ENCODE measurements at places on chromosomes 2 and 18. TPM values are rescaled to one million over a fixed set of nuclear protein-coding genes. Genes with fewer than 3 reads are reported as not detected.

DNA sequence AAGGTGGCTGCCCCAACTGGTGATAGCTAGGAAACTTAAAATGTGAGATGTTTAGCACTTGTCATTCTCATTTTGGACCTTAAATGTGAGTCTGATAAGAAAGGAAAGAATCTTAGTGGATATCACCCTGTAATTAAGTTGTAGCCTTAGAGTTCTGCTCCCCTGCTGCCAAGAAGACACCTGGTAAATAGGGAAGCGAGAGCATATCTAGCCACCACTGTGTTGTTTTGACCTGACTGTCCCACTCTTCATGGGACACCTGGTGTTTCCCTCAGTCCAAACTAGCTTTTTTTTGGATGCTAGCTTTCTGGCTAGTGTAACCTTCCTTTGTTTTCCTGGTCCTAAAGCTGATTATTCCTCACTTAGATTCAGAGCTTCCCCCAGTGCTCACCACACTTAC is 357.6 kb downstream of the RAD51AP2 start:
- DNase-seq, result no peak
- no peaks in the 10 kb centered on the region for H3K4me1 ChIP-seq
- no peak overlapping the region for H3K27ac ChIP-seq
- H3K4me3 ChIP-seq, result no peak overlapping the region
- no peaks in the 10 kb centered on the region for H3K27me3 ChIP-seq
- no peaks in the 10 kb centered on the region for H3K36me3 ChIP-seq

DNA sequence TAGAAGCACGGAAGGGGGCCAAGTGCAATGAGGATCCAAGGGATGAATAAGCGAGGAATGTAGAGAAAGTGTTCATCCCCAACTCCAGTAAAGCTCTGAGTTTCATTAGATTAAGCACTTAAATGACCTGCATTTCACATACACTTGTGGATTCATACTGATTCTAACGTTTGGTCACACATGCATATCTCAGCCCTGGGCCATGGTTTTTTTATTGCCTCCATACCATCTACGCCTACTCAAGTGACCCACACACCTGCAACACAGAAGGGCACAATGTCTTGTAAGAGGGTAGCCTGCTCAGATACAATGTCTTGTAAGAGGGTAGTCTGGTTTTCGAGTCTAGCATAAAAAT is 566 bp upstream of the MRPS5 start:
- peaks cover 7% of the 10 kb centered on the region for H3K36me3 ChIP-seq
- H3K27ac ChIP-seq, result no peak overlapping the region
- no peaks in the 10 kb centered on the region for H3K27me3 ChIP-seq
- no peak for DNase-seq

The ADAM17 gene
- 20.0 TPM for total RNA-seq

- peaks cover 2% of the 10 kb centered on the region for H3K4me1 ChIP-seq
- no peaks in the 10 kb centered on the region for H3K27me3 ChIP-seq
- H3K27ac ChIP-seq, result no peak overlapping the region
Observed at GRCh38 chr2:215573496-215573895, 137.6 kb upstream of the FN1 start.

DNA sequence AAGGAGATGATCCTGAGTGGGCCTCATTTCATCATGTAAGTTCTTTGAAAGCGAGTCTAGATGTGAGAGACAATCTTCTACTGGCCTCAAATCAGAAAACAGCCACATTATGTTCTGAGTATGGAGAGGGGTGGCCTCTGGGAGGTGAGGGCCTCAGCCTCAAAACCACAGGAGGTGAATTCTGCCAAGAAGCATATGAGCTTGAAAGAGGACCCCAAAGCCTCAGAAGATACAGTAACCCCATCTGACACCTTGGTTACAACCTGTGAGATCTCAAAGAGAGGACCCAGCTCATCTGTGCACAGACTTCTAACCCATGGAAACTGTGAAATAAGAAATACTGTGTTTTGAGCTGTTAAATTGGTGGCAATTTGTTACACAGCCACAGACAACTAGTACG is 200.1 kb downstream of the ARHGAP15 start:
- H3K36me3 ChIP-seq, result no peaks in the 10 kb centered on the region
- no peak for DNase-seq
- H3K4me3 ChIP-seq, result no peak overlapping the region

The FBXO36 gene
- 2.8 TPM for total RNA-seq

- no peak for DNase-seq
- no peak overlapping the region for H3K27ac ChIP-seq
- no peaks in the 10 kb centered on the region for H3K36me3 ChIP-seq
- H3K4me3 ChIP-seq, result no peak overlapping the region
- peaks cover 12% of the 10 kb centered on the region for H3K4me1 ChIP-seq
Observed at GRCh38 chr2:109648041-109648527, 33.9 kb downstream of the SOWAHC start.

- H3K4me1 ChIP-seq, result peaks cover 3% of the 10 kb centered on the region
- DNase-seq, result peak; percentile 28
- no peaks in the 10 kb centered on the region for H3K27me3 ChIP-seq
- H3K36me3 ChIP-seq, result peaks cover 13% of the 10 kb centered on the region
- H3K4me3 ChIP-seq, result no peak overlapping the region
Observed at GRCh38 chr2:8821276-8822217, 15.9 kb downstream of the KIDINS220 start.

DNA sequence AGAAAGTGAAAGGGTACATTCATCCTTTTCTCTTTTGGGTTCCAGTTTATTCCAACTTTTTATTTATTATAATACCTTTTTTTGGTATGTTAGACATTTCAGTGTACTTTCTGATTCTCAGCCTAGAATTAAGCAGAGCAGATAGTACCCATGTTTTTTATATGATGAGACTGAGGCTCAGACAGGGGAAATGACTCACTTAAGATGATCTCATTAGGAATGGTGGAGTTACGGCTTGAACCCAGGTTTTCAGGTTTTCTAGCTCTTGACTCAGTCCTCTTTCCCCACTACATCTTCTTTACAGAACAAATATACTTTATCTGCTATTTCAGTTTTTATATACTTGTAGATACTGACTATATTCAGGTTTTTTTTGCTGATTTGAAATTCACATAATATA is 51.7 kb upstream of the OTX1 start:
- H3K4me3 ChIP-seq, result no peak overlapping the region
- no peak overlapping the region for H3K27ac ChIP-seq
- peaks cover 7% of the 10 kb centered on the region for H3K36me3 ChIP-seq
- no peak for DNase-seq
- no peaks in the 10 kb centered on the region for H3K27me3 ChIP-seq

- no peak overlapping the region for H3K4me3 ChIP-seq
- H3K27ac ChIP-seq, result no peak overlapping the region
- no peaks in the 10 kb centered on the region for H3K27me3 ChIP-seq
- peaks cover 2% of the 10 kb centered on the region for H3K4me1 ChIP-seq
Observed at GRCh38 chr18:58525928-58526424, 102.9 kb downstream of the ALPK2 start.

DNA sequence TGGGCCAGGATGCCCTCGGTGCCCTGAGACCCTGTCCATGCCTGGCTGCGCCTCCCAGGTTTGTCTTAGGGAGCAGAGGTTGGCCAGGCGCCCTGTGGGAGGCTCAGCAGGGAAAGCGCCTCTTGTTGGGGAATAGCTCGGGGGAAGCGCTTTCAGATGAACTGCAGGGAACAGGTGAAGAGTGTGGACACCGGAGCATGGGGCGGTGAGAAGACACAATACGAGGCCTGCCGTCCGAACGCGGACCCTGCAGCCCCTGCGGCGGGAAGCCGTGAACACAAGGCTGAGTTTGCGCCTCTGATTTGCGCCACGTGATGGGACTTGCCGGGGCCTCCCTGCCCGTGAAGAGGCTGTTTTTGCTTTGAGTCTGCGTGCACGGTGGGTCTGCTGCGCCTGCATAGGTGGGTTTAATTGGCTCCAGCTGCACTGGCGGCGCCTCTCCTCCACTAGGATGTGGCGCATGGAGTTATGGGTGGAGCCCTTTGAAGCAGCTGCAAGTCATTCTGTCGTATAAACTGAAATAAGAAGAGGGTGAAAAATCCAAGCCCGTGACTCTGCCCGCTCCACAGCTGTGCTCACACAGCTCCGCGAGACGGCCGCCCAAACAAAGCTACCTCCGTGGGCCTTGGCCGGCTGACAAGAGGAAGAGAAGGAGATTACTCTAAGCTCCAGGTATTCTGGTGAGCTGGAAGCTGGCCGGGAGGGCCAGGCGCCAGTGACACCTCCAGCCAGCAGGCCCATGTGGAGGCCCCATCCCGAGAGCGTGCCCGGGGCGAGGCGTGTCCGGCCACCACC is 103.5 kb upstream of the CTDP1 start:
- peaks cover 59% of the 10 kb centered on the region for H3K4me1 ChIP-seq
- peak overlapping the region; percentile 36 for H3K27ac ChIP-seq
- no peaks in the 10 kb centered on the region for H3K36me3 ChIP-seq
- no peak overlapping the region for H3K4me3 ChIP-seq

- DNase-seq, result no peak
- H3K4me3 ChIP-seq, result no peak overlapping the region
- H3K27ac ChIP-seq, result no peak overlapping the region
- no peaks in the 10 kb centered on the region for H3K4me1 ChIP-seq
- H3K27me3 ChIP-seq, result no peaks in the 10 kb centered on the region
- no peaks in the 10 kb centered on the region for H3K36me3 ChIP-seq
Observed at GRCh38 chr18:56096861-56097260, 508.9 kb upstream of the TCF4 start.

- no peaks in the 10 kb centered on the region for H3K36me3 ChIP-seq
- DNase-seq, result peak; percentile 63
- no peak overlapping the region for H3K27ac ChIP-seq
- no peaks in the 10 kb centered on the region for H3K27me3 ChIP-seq
Observed at GRCh38 chr2:151157000-151157735, 104.5 kb downstream of the RBM43 start.

GRCh38 chr18:50749421-50749820 is 70.4 kb downstream of the MRO start:
- peaks cover 21% of the 10 kb centered on the region for H3K4me1 ChIP-seq
- no peak overlapping the region for H3K27ac ChIP-seq
- H3K36me3 ChIP-seq, result no peaks in the 10 kb centered on the region
- peaks cover 3% of the 10 kb centered on the region for H3K27me3 ChIP-seq
- H3K4me3 ChIP-seq, result no peak overlapping the region

The NYAP2 gene
- 0.40 TPM for total RNA-seq

The NAGK gene
- 67.6 TPM for total RNA-seq

DNA sequence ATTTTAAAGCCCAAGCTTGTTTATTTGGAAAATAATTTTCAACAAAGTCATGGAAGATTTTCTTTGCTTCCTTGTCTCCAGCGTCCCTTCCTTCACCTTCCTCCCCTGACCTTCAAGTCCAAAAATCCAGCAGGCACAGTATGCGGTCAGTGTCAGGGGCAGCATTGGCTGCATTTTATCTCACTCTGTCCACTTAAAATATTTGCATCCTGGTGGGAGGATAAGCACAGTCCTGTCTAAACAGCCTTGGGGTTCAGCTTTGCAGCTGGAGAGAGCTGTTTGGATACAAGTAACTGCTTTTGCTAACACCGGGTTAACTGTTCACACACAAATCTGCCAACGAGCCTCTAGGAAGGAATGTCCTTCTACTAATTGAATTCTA is 318.1 kb downstream of the PDE11A start:
- H3K4me1 ChIP-seq, result peaks cover 46% of the 10 kb centered on the region
- H3K36me3 ChIP-seq, result no peaks in the 10 kb centered on the region
- DNase-seq, result no peak
- peak overlapping the region; percentile 79 for H3K27ac ChIP-seq
- no peak overlapping the region for H3K4me3 ChIP-seq

The RSAD2 gene
- total RNA-seq, result 3.3 TPM

- H3K4me3 ChIP-seq, result no peak overlapping the region
- no peak overlapping the region for H3K27ac ChIP-seq
- DNase-seq, result peak; percentile 27
- H3K4me1 ChIP-seq, result no peaks in the 10 kb centered on the region
- H3K27me3 ChIP-seq, result no peaks in the 10 kb centered on the region
- H3K36me3 ChIP-seq, result no peaks in the 10 kb centered on the region
Observed at GRCh38 chr2:227450311-227450841, 21.6 kb upstream of the AGFG1 start.

DNA sequence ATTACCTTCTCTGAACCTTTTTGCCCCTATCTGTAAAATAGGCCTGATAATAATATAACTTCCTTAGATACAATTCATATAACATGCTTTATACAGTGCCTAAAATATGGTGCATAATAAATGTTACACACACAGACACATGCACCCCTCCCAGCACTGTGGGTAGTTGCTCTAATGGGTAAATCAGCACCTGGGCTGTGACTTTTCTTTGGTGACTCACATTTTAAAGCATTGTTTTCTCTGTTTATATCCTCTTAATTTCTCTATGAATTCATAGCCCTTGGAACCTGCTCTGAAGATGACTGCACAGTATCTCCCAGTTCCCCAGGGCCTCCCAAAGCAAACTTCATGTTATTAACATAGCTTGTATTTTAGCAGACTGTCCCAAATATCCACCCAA is 248.2 kb upstream of the TNP1 start:
- H3K27ac ChIP-seq, result no peak overlapping the region
- no peak for DNase-seq
- H3K4me3 ChIP-seq, result no peak overlapping the region
- H3K36me3 ChIP-seq, result no peaks in the 10 kb centered on the region

- peaks cover 64% of the 10 kb centered on the region for H3K4me1 ChIP-seq
- peak overlapping the region; percentile 40 for H3K4me3 ChIP-seq
- H3K36me3 ChIP-seq, result no peaks in the 10 kb centered on the region
- DNase-seq, result no peak
Observed at GRCh38 chr2:240451791-240452461, 16.5 kb downstream of the GPC1 start.

DNA sequence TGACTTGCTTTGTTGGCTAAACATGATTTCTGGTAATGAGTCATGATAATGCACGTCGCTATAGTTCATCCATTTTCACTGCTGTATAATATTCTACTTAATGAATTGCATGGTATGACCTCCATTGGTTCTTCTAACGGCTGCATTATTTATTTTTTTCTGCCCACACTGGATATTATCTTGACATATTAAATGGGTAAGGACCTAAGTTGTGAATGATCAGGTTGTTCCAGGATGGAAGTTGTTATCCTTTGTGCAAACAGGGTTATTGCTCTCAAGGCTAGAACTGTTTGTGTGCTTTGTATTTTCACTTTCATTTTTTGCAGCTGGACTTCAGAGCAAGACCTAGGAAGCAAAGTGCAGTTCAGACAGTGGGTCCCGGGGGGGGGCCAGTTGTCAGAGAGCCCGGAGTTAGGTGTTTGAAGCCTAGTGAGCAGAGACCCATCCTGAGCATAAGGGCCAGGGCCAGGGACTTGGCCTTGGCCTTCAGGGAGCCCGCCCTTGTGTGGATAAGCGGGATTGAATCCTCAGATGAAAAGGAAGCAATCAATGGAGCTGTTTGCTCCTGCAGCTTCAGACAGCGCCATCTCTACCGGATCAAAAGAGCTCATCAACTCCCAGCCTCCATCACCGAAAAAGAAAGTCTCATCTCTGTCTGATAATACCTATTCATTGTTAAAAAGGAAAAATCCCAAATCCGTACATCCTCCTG is 48.2 kb downstream of the AGAP1 start:
- no peak overlapping the region for H3K27ac ChIP-seq
- DNase-seq, result no peak
- H3K27me3 ChIP-seq, result no peaks in the 10 kb centered on the region

The UGT1A10 gene
- not detected for total RNA-seq

DNA sequence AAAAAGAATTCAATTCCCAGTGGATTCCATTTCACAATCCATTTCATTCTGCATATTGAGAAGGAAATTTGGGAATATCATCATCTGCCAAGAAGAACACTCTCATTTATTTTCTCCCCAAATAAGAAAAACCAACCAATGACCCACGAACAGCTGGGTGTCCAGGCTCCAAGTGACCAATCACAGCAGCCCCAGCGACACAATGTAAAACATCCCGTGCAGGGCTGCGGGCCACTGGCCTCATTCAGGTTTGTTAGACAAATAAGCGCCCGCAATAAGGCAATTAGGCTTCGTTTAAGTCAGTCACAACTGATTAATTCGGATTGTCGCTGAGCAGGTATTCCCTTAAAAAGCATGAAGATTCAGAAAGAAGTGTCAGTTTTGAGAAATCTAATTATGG is 378.6 kb downstream of the EIPR1 start:
- no peak overlapping the region for H3K27ac ChIP-seq
- H3K4me3 ChIP-seq, result no peak overlapping the region
- H3K36me3 ChIP-seq, result no peaks in the 10 kb centered on the region
- no peak for DNase-seq

Measured in muscle of leg (tissue), 16 donors.